ENCODE measurements at places on chromosomes 6 and 20. TPM values are rescaled to one million over a fixed set of nuclear protein-coding genes. Genes with fewer than 3 reads are reported as not detected.

RBM24 gene
- not detected for total RNA-seq

- peaks cover 3% of the 10 kb centered on the region for H3K27me3 ChIP-seq
- no peak overlapping the region for H3K4me3 ChIP-seq
- H3K27ac ChIP-seq: no peak overlapping the region
- DNase-seq: peak; percentile 51
- H3K36me3 ChIP-seq: no peaks in the 10 kb centered on the region
Measured at GRCh38 chr20:15564981-15565380, 1008.3 kb downstream of the KIF16B start.

DNA sequence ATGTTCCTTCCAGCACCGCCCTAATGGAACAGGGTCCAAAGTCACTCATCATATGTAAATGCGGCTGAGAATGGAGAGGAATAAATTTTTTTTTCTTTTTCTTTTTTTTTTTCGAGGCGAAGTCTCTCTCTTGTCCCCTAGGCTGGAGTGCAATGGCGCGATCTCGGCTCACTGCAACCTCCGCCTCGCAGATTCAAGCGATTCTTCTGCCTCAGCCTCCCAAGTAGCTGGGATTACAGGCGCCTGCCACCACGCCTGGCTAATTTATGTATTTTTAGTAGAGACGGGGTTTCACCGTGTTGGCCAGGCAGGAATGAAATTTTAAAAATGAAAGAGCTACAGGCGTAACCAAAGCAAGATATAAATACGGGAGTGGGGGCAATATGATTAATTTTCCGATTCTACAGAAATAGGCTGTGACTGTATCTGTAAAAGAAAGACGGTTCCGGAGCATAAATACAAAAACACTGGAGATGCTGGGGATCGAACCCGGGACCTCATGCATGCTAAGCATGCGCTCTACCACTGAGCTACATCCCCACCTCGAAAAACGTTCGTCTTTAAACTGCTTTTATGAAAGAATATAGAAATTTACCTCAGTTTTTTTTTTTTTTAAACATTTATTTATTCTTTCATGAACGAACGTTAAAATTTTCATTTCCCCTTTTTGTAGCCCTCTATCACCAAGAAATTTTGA is 132.2 kb downstream of the GPX5 start:
- H3K36me3 ChIP-seq: no peaks in the 10 kb centered on the region
- peak; percentile 66 for DNase-seq
- peaks cover 22% of the 10 kb centered on the region for H3K4me1 ChIP-seq
- H3K4me3 ChIP-seq: peak overlapping the region; percentile 50
- no peak overlapping the region for H3K27ac ChIP-seq
- H3K27me3 ChIP-seq: peaks cover 28% of the 10 kb centered on the region

DNA sequence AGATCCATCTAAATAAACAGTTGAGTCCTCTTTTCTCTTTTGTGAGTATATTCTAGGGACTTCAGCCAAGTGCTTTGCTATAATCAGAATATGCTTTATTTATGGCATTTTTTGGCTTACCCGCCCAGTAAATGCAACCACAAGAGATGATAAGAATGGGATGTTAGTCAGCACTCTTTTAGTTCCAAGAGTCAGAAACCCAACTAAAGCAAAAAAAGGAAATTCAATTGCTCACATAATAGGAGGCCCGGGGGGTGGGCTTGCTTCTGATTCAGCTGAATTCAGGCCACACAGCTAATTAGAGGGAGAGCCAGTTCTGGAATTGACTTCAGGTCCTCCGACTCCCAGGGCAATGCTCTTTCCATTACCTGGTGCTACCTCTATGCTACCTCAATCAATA is 250.6 kb downstream of the FARS2 start:
- H3K4me3 ChIP-seq: no peak overlapping the region
- no peak for DNase-seq
- H3K27me3 ChIP-seq: no peaks in the 10 kb centered on the region
- no peak overlapping the region for H3K27ac ChIP-seq

DNA sequence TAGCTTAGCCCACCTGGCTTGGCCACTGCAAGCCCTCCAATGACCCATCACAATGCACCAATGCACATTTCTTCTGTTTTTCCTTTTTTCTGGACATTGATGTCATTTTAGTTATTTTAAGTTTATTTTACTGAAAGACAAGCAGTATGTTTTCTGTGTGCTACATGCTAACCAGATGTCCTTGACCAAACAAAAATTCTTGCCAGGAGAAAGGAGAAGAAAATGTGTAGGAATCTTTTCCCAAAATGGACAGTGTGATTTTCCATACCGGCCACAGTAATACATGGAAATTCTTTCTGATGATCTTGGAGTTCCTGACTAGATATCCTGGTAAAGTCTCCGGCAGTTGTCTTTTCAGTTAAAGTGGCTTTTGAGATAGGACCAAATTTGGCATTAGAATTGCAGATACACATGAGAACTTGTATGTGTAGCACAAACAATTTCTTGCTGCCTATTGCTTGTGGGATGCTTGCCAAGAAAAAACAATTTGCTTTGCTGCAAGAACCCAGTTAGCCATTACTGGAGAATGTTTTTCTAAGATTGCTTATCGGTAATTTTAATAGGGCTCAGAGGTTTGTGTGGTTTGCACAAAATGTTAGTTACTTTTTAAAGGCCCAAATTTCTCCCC is 696.5 kb upstream of the CITED2 start:
- no peak overlapping the region for H3K4me3 ChIP-seq
- no peak for DNase-seq
- H3K4me1 ChIP-seq: no peaks in the 10 kb centered on the region
- H3K27ac ChIP-seq: no peak overlapping the region
- H3K36me3 ChIP-seq: no peaks in the 10 kb centered on the region

GRCh38 chr20:38445901-38446425 is 10.8 kb upstream of the SNHG17 start:
- DNase-seq: no peak
- H3K4me1 ChIP-seq: peaks cover 22% of the 10 kb centered on the region
- peak overlapping the region; percentile 92 for H3K4me3 ChIP-seq
- H3K27me3 ChIP-seq: no peaks in the 10 kb centered on the region

GRCh38 chr6:146805546-146806325 is 207.0 kb downstream of the ADGB start:
- no peak overlapping the region for H3K27ac ChIP-seq
- DNase-seq: no peak
- H3K4me3 ChIP-seq: no peak overlapping the region
- H3K27me3 ChIP-seq: no peaks in the 10 kb centered on the region
- H3K4me1 ChIP-seq: no peaks in the 10 kb centered on the region
- no peaks in the 10 kb centered on the region for H3K36me3 ChIP-seq

DNA sequence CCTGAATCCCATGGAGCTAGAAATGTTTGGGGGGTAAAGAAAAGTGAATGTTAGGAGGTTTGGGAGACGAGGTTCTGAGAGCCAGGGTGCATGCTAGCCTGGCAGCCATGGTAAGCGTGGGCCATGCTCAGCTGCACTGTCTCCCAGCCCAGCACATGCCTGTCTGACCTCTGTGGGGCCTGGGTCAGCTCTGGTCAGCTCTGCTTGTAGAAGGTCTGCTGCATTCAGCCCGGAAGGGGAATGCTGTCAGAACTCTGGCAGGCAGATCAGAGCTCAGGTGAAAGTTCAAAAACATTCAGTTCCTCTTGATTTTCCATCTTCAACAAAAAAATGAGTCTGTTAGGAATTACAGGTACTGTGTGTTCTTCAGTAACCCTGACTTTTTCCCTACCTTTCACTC is 5.8 kb upstream of the GNRH2 start:
- peaks cover 5% of the 10 kb centered on the region for H3K36me3 ChIP-seq
- H3K4me1 ChIP-seq: no peaks in the 10 kb centered on the region
- H3K4me3 ChIP-seq: no peak overlapping the region
- H3K27me3 ChIP-seq: no peaks in the 10 kb centered on the region

FKBP1C gene
- not detected for total RNA-seq

DNA sequence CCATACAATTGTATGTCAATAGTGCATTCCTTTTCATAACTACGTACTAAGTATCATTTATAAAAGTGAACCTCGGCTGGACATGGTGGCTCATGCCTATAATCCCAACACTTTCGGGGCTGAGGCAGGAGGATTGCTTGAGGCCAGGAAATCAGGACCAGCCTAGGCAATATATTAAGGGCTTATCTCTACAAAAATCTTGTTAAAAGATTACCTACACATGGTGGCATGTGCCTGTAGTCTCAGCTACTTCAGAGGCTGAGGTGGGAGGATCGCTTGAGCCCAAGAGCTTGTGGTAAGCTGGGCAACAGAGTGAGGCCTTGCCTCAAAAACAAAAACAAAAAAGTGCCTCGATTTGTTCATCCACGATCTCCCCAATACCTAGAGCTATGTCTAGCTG is 449.7 kb upstream of the SULF2 start:
- H3K27ac ChIP-seq: no peak overlapping the region
- no peak for DNase-seq
- no peaks in the 10 kb centered on the region for H3K36me3 ChIP-seq
- H3K27me3 ChIP-seq: no peaks in the 10 kb centered on the region
- H3K4me1 ChIP-seq: no peaks in the 10 kb centered on the region
- H3K4me3 ChIP-seq: no peak overlapping the region

SLC22A1 gene
- total RNA-seq: 1.5 TPM

Measured in B cell (primary cell).